ENCODE measurements at places on chromosomes 1 and 21.

DNA sequence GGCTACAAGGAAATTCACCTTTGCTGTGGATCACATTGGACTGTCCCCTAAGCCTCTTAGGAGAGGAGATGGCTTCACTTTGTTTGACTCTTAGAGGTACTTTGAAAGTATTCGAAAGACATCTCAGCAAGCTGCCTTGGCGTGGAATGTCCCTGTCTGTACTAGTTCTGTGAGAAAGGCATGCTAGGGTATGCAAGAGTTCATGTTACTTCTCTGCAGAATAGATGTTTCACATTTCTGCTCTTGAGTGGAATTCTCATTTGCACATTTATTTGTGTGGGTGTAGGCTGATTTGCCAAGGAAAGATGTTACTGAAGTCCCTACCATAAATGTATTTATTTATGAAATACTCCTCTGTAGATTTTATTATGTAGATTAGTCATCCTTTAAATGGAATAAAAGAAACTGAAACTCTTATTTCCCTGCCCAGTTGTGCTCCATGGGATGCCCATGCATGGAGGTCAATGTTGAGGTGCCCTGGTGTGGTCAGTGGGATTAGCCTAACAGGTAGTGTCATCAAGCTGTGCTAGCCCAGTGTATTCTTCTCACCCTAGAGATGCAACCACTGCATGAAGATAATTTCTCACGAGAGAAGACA is 13.8 kb downstream of the MIA3 start:
- no peak for DNase-seq

DNA sequence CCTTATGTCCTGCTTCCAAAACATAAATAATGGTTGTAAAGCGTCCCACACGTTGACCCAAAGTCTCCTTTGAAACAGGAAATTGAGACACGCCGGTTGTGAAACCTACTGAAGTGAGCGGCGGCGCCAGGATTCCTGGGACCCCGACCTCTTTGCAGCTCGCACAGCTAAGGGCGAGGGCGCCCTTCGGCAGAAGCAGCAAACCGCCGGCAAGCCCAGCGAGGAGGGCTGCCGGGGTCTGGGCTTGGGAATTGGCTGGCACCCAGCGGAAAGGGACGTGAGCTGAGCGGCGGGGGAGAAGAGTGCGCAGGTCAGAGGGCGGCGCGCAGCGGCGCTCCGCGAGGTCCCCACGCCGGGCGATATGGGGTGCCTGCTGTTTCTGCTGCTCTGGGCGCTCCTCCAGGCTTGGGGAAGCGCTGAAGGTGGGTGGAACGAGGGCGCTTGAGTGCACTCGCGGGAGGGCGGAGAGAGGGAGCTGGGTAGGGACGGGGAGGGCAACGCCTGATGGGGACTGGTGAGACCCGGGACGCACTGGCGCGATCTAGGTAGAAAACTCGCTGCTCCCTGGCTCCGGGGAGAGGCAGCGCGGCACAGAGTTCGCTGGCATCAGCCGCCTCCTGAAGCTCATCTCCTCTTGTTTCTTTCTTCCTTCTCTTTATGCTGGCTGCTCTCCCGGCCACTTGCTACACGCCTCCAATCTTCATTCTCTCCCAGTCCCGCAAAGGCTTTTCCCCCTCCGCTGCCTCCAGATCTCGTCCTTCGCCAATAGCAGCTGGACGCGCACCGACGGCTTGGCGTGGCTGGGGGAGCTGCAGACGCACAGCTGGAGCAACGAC is at the start of gene CD1D:
TSS of gene CD1D (plus strand) at position 155 of the 836 bp plus-strand sequence. CDS start at position 362, 207 bp downstream.
- no peak for DNase-seq

GRCh38 chr21:14554948-14555347 is 8.8 kb upstream of the SAMSN1 start:
- DNase-seq = no peak

DNA sequence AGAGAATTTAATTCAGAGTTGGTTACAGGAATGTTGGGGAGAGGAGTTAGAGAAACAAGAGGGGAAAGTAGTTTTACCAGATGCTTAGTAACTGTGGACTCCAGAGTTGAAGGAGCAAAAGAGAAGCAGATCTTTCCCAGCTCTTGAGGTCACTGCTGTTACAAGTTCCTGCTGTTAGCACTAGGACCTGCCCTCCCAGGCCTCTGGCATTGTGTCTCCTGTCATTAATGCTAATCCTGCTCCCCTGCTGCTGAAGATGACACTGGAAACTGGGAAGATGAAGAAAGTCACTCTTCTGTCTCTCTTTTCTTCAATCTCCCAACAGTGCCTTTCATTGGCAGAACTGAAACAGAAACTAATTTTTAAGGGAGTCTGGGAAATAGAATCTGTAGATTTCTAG is 845.6 kb downstream of the ADGRL2 start:
- no peak for DNase-seq

DNA sequence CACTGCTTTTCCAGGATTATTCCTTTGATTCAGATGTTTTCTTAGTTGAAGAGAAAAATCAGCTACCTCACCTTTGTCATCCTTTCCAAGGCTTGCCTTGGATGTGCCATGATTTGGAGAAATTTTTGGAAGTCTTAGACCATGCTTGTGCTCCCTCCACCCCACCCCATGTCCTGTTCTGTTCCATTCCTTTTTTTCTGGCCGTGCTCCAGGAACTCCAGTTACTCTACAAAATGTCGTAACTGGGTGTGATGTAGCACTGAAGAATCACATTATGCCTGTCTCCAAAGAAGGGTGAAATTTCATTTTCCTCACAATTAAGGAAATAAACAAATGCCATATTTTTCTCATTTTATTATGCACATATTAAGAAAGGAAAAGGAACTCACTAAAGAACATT is 217.8 kb upstream of the ZRANB2 start:
- DNase-seq = no peak

- DNase-seq = no peak
These were observed 371 bp upstream of the ODF2L start for GRCh38 chr1:86396498-86396890.

DNA sequence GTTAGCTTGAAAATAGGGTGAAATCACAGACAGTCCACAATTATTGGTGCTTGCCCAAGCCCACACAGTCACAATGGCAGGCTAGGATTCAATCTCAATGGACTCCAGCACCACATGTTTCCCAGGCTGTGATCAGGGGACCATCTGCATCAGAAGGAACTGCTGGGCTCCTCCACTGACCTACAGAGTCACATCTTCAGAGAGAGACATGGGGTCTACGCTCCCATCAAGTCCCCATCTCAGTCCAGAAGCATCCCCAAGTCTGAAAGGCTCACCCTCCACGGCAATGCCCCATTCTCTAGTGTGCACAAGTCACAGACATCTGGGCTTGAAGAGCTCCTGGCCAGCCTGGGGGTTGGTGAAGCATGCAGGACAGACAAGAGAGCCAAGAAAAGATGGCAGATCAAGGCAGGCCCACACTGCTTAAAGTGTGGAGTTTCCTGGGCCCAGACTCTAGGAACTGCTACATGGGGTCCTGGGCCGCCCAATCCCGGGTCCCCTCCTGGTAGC is 262.5 kb downstream of the NPHP4 start:
- DNase-seq = no peak

DNA sequence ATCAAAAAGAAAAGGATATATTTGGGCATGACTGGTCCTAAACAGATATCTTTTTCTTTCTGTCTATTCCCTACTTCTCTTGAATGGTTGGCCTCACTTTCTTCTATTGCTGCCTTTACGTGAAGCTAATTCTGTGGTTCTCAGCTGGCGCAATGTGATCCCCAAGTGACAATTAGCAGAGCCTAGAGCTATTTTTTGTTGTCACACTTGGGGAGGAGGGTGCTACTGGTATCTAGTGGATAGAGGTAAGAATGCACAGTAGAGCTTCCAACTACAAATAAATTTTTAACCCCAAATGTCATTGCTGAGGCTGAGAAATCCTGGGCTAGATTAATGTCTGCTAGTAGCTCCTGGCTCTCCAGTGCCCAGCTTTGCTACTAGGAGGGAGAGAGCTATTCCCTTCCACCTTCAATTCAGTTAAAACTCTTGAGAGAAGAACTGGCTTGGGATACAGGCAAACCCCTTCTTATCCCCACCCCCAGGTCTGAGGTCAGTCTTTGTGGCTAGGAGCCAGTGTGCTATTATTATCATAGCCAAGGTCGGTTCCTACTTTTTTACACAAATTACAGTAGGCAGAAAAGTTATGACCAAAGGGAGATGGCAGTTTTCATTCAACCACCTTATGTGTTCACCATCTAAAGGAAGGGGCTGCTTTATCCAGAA is 102.1 kb downstream of the SNX7 start:
- DNase-seq = no peak

DNA sequence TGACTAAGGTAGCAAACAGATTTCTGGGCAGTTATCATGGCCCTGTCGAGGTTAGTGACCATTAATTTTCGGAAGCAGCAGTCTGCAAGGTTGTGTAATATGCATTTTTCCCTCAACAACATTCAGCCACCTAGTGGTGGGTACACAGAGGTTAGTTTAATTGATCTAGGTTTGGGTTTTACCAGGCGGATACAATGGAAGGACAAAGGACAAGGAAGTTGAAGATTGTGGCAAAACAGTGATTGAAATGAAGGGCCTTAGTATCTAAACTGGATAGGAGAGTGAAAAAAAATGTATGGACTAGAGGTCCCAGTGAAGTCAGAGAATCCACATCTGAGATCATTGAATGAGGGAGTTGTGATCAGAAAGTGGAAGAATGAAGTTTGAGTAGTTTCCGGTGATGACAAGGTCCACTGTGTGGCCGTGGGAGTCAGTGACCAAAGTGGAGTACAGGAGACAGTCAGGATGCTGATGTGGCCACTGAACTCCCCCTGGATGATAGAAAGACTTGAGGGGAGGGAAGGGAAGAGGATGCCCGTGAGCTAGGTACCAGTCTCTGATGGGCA is 2.8 kb downstream of the ARMH1 start:
- no peak for DNase-seq

- no peak for DNase-seq
These were observed 18.6 kb upstream of the TSPEAR start for GRCh38 chr21:44730028-44730395.

DNA sequence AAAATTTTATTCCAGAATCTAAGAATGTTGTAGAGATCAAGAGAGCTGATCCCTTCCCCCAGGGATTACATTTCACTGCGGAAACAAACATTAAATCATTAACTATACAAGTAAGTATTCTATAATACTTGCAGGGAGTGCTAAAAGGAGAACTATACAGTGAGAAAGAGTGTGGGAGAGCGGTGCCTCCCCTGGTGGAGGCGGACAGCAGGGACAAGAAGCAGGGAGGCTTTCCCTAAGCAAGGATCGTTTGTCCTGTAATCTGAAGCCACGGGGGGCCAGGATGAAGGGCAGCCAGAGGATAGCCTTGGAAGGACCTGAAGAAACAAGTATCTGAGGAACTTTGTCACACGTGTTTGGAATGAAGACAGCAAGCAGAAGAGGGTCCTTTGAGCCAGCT is 40.1 kb downstream of the SLC9C2 start:
- DNase-seq = no peak

- no peak for DNase-seq
These were observed 13.0 kb downstream of the CCDC190 start for GRCh38 chr1:162847839-162848453.

DNA sequence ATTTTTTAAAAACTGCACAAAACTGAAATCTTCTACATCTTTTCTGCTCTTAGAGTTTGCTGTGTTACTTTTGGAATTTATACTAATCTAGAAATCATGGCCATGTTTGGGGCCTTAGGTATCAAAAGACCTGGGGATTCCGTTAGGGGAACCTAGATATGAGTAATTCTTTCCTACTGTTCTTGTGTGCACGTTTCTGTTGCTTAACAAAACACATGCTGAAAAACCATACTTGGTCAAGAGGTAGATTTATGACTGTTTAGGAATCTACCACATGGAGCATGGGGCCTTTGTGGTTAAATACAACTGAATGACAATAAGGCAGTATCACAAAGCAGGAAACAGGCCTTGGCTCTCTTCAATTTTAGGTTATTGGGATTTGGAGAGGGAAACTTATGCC is 291.9 kb upstream of the USP25 start:
- DNase-seq = no peak

- DNase-seq = no peak
These were observed 113.2 kb upstream of the CYYR1 start for GRCh38 chr21:26686278-26686677.

Measured in brain pericyte (primary cell).